ENCODE measurements at places on chromosomes 5 and 9.

GRCh38 chr5:9329125-9329524 is 216.8 kb downstream of the SEMA5A start:
- no peak for DNase-seq

DNA sequence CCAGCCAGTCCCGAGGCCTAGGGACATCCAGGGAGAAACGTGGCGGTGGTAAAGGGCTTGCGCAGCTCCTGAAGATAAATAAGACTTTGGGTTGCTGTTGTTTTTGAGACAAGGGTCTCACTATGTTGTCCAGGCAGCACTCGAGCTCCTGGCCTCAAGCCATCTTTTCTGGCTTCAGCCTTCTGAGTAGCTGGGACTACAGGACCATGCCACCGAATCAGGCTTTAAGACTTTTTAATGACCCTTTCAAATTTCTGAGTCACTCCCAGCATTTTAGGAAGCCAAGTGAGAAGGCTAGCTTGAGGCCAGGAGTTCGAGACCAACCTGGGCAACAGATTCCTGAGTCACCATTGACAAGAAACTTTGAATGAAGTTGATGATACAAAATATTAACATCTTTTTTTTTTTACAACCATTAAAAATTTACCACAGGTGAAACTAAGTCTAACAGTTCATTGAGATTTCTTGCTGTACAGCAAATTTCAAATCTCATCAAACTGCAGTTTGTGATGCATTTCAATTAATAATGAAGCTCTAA is 817 bp upstream of the GNE start:
- no peak for DNase-seq

GRCh38 chr5:113052041-113052795 is 75.6 kb downstream of the DCP2 start:
- DNase-seq = no peak

GRCh38 chr5:103648086-103648485 is 85.5 kb upstream of the NUDT12 start:
- DNase-seq = no peak

- no peak for DNase-seq
Observed at GRCh38 chr5:112289465-112289864, 129.6 kb downstream of the EPB41L4A start.

GRCh38 chr5:77761606-77762005 is 14.5 kb downstream of the TBCA start:
- no peak for DNase-seq

GRCh38 chr5:139561655-139562451 is 714 bp downstream of the UBE2D2 start:
- peak; percentile 56 for DNase-seq

GRCh38 chr9:79896390-79896980 is 324.7 kb downstream of the TLE4 start:
- no peak for DNase-seq

DNA sequence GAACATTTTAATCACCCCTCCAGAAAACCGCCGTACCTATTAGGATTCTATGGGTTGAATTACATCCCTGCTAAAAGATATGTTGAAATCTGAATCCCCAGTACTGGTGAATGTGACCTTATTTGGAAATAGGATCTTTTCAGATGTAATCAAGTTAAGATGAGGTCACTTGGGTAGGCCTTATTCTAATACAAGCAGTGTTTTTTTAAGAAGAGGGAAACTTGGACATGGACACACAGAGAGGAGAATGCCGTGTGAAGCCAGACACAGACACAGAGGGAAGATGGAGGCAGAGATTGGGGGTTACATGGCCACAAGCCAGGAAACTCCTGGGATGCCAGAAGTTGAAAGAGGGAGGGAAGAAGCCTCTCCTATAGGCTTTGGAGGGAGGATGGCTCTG is 183.5 kb downstream of the GNA14 start:
- no peak for DNase-seq

GRCh38 chr5:175710326-175710725 is 52.5 kb downstream of the HRH2 start:
- DNase-seq = peak; percentile 5

DNA sequence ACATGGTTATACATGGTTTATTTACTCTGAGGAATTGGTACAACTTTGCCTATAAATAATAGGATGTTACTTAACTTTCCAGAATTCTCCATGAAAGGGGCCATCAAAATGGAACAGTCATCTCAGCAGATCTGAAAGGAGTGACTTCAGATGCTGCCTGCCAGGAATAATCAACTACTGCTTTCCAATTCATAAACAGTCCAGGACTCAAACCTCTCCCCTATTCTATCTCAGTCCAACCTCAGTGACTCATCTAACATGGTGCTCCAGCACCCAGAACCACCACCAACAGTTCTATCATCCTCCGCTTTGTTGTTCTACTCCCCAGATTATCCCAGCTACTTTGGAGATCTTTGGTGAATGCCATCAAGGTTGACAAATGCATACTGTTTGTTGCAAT is 221.5 kb upstream of the MPDZ start:
- DNase-seq = no peak

- no peak for DNase-seq
Observed at GRCh38 chr5:96745844-96746531, 61.8 kb downstream of the ERAP1 start.
